ENCODE measurements at places on chromosomes 7 and 10.
A peak's percentile ranks its signal among the peaks of the same experiment; 100 is the strongest.

DNA sequence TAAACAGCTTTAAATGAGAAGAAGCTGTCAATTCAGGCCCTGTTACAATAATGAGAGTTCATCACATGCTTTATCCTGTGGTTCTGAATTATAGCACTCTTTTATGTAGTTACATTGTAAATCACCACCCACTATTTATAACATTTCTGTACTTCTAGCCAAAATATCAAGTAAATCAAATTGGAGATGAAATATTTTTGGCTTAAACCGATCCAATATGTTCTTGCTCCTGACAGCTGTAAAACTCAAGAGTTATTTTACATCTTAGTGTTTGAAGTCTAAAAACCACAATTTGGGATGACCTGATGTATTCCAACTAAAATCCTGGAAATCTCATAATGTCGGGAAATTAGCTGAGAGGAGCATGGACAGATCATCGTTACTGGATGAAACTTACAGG is 371.2 kb upstream of the LRRN3 start:
- peak; percentile 31 for DNase-seq

- peak; percentile 59 for DNase-seq
Measured at GRCh38 chr7:142629588-142630260, 119.5 kb upstream of the PRSS1 start.

DNA sequence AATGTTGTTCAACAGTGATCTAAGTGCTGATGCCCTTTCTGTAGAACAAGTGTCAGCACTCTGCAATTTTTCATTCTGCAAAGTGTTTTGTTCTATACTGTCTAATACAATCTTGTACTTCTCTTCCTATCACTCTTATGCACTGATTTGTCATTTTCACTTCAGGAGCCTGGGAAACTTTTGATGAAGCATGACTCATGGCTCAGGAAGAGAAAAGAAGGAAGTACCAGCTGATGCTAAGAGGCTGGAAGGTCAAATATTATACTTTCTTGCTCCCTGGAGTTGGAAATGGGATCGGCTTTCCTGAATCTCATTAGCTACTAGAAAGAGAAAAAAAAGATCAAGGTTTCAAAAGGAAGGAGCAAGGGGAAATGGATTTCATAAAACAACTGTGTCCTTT is 45.8 kb downstream of the DGKI start:
- DNase-seq = peak; percentile 35

DNA sequence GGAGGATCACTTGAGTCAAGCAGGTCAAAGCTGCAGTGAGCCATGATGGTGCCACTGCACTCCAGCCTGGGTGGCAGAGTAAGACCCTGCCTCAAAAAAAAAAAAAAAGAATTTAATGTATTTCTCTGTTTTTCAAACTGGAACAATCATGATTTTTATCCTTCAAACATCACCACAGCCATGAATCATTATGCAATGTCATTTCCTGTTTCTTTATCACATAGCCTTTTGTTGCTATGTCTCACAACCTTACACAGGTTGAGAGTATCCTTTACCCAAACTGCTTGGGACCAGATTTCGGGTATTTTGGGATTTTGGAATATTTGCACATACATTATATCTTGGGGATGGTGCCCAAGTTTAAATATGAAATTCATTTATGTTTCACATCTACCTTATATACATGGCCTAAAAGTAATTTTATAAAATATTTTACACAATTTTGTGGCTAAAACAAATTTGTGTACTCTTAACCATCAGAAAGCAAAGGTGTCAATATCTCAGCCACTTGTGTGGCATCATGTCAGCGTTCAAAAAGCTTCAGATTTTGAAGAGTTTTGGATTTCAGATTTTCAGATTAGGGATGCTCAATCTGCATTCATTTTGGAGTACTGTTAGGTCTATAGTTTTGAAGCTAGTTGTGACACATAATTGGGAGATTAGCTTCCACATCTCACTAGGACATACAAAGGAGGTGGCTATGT is 8.2 kb downstream of the NT5C3A start:
- no peak for DNase-seq

- DNase-seq = no peak
Measured at GRCh38 chr7:105992905-105993304, 29.8 kb downstream of the CDHR3 start.

DNA sequence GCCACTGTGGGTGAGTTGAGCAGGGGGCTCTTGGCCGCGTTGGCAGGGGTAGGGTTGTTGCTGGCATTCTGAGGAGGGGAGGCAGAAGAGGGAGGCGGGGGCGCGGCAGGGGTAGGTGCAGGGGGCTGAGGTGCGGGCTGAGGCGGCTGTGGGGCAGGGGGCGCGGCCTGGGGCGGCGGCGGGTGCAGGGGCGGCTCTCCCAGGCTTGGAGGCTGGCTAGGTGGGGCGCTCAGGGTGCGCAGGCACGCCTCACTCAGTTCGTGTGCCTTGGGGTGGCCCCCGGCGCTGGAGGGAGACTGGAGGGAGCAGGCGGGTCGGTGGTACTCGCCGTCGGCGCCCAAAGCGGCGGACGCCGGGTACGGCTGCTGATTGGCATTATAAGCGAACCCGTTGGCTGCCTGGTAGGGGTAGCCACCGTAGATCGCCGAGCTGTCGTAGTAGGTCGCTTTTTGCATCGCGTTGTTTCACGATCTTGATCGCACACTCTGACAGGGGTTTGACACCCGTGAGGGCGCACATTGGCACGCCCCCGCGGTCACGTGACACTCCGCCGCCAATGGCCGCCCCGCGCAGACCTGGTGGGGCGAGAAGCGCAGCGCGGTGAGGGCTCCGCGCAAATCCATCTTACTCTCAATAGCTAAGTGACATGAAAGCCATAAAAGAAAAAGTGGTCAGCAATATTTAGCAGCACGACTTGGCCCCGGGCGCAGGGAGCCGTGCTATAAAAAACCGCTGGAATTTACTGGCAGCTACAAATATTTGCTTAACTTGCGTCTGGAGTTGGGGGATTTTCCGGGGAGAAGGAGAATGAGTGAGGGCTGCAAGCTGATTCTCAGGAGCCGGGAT is 7.9 kb upstream of the HOXA2 start:
- peak; percentile 95 for DNase-seq

- no peak for DNase-seq
Measured at GRCh38 chr7:46424934-46425333, 503.9 kb upstream of the IGFBP3 start.

GRCh38 chr7:132090444-132090843 is 485.8 kb downstream of the PLXNA4 start:
- DNase-seq = no peak

DNA sequence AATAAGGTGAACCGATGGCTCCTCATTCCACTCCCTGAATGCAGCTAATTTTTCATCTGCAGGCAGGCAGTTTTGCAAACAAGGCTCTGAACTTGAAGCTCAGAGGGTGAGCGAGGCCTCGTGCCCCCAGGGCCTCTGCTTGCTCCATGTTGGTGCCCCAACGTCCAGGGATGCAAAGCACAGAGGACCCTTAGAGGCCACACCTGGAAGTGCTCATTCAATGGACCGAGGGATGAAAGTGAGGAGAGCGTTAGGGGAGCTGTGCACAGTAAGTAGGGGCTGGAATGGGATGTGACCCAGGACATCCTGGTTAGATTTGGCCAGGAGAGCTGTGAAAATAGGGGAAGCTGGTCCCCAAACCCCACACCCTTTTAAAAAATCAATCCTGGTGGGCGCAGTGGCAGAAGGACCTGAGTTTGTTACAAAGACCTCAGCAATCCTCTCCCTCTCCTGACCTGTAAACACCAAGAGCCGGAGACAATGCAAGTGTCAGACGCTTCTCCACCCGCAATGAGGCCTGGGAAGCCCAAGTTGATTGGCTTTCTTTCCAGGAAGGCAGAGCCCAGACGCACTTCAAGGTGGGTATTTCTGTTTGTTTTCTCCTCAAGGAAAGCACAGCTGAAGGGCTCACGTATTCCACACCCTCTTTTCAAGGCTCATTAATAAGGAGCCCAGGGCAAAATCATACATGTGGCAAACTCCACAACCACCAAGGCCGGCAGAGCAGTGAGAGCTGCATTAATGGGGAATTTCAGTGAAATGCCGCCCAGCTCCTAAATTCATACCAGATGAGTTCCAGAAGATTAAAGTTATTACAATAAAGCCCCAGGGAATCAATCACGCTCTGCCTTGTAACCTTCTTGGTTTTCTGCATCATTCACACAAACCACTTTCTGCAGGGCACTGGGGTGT is 14.1 kb upstream of the CXCL12 start:
- DNase-seq = peak; percentile 59

GRCh38 chr10:72278668-72279393 is 5.1 kb downstream of the DDIT4 start:
- no peak for DNase-seq

DNA sequence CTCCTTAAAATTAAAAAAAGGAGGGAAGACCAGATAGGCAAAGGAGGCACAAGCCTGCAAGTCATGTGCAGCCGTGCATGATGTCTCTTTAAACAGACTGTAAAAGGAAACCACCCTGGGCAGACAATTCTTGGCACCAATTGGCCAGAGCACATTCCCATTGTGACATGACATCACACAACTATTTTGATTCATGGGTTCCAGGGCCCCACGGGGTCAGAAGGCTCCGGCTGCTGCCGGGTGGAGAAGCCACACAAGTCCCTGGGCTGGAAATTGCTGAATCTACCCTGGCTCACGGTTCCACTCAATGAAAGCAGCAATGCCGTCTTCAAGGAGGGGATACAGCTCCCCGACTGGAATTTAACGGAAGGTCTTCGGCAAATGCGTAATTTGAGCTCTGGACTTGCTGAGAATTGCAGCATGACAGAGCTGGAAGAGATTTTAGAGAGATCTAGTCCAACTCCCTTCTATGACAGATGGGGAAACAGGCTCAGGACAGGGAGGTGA is 140.5 kb downstream of the PRKAG2 start:
- peak; percentile 96 for DNase-seq

DNA sequence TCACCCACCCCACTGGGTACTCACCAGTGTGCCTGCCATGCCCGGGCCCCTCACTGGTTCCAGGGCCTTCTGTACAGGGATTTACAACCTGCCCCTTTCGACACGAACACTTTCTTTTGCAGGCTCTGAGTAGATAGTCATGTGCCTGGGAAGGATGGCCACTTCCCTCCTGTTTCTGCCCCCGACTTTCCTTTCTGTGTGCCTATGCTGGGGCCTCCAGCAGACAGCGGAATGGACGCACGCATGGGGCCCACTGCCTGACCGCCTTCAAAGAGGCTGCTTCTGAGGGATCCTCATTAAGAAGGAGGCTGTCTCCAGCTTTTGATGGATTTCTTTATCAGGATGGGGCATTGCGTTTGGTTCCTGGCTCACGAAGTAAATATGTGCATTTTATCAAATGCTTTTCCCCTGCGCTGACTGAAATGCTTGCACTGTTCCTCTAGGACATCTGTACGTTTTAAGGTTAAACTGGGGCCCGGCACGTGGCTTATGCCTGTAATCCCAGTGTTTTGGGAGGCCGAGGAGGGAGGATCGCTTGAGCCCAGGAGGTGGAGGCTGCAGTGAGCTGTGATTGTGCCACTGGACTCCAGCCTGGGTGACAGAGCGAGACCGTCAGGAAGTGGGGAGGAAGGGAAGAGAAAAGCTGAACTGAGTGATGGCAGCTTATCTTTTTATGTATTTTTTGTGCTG is 29.4 kb upstream of the NKX6-2 start:
- DNase-seq = no peak

DNA sequence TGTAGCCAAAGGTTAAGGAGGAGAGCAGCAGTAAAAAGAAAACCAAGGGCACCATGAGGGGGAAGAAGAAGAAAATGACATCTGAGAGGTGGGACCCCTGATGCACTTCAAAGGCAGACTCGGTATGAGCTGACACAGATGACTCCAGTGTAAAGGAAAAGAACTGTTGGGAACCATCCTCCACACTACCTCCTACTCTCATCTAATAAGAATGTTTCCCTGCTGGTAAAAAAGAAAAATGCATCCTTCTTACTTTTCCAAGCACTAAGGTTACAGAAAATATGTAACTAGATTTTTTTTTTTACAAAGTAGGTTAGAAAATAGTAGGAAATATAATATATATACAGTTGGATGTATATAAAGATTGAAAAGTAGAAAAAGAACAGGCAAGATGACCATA is 16.9 kb downstream of the TAS2R41 start:
- DNase-seq = no peak

Data from fibroblast of skin of abdomen (primary cell).